Prostate gland (tissue), 2 donors: ENCODE measurements at places on chromosomes 1 and 21. TPM values are rescaled to one million over a fixed set of nuclear protein-coding genes. Genes with fewer than 3 reads are reported as not detected.

The AGT gene
- total RNA-seq = 12.0 TPM

The TCEA3 gene
- 65.2 TPM for total RNA-seq

The TCHH gene
- not detected for total RNA-seq

The LCE1D gene
- not detected for total RNA-seq

The FCRL2 gene
- not detected for total RNA-seq

The PTCH2 gene
- total RNA-seq = 0.32 TPM

The WNT9A gene
- 2.0 TPM for total RNA-seq

The FAM167B gene
- 2.3 TPM for total RNA-seq

The HIVEP3 gene
- total RNA-seq = 9.3 TPM

The SPRR2F gene
- not detected for total RNA-seq

The OPRD1 gene
- 0.34 TPM for total RNA-seq

The KRTAP12-2 gene
- not detected for total RNA-seq

The CD5L gene
- not detected for total RNA-seq

The ARHGAP30 gene
- total RNA-seq = 5.3 TPM

The SHISA4 gene
- 24.5 TPM for total RNA-seq

The OR2AK2 gene
- not detected for total RNA-seq

The GORAB gene
- 8.7 TPM for total RNA-seq

The CYP4A11 gene
- total RNA-seq = not detected

The NBPF9 gene
- 12.5 TPM for total RNA-seq

The KCNT2 gene
- 1.9 TPM for total RNA-seq

The INTS3 gene
- total RNA-seq = 26.1 TPM

The S100A6 gene
- 279 TPM for total RNA-seq

The KCNK1 gene
- 4.0 TPM for total RNA-seq

The GTF2B gene
- total RNA-seq = 29.8 TPM

The GPR89B gene
- 17.0 TPM for total RNA-seq

The CR1 gene
- 3.8 TPM for total RNA-seq

The PAFAH2 gene
- 17.4 TPM for total RNA-seq

The EVI5 gene
- 38.6 TPM for total RNA-seq

The LYSMD1 gene
- total RNA-seq = 19.3 TPM

The GUCA2B gene
- not detected for total RNA-seq

The RPL11 gene
- total RNA-seq = 784 TPM

The MDM4 gene
- total RNA-seq = 38.0 TPM

The HENMT1 gene
- total RNA-seq = 22.1 TPM

The HOOK1 gene
- 8.2 TPM for total RNA-seq

The KCNJ9 gene
- total RNA-seq = not detected

The LCE3E gene
- not detected for total RNA-seq

The SAMSN1 gene
- 1.1 TPM for total RNA-seq

The IGSF9 gene
- 7.6 TPM for total RNA-seq

The LCE2C gene
- 1.8 TPM for total RNA-seq

The GPR52 gene
- total RNA-seq = 6.0 TPM

The VHLL gene
- total RNA-seq = not detected

The NTMT2 gene
- total RNA-seq = not detected
